ENCODE measurements at places on chromosomes 2 and 18. TPM values are rescaled to one million over a fixed set of nuclear protein-coding genes. Genes with fewer than 3 reads are reported as not detected.

GRCh38 chr2:240651185-240651584 lies 25.9 kb downstream of the GPR35 start:
- no peak for DNase-seq

Gene RTP5
- total RNA-seq, result 1.8 TPM

DNA sequence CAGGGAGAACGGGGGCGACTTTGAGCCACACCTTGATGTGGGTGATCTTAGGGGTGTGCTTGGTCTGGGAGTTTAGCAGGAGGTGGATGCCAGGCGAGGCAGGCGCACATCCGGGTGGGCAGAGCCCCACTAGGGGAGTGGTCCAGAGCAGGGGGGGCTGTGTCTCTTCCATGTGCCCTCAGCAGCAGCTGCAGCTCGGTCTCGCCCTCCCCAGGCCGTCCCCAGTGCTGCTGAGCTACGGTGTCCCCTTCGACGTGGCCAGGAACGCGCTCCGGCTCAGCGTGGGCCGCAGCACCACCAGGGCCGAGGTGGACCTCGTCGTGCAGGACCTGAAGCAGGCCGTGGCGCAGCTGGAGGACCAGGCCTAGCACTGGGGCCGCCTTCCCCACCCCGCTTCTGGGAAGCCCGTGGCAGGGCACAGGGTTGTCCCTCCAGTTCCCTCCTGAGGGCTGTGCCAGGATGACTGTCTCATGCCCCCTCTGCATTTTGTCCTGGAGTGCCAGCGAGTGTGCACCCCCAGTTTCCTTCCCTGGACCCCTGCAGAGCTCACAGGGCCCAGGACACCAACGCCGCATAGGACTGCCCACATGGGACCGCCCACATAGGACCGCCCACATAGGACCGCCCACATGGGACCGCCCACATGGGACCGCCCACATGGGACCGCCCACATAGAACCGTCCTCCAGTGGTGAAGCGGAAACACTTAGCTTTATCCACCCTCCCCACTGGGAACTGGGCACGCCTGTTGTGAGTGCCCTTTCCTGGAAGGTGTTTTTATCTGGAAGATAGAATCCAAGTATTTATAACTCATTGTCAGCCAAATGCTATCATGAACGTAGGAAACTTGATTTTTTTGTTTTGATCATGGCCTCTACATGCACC lies 1.9 kb upstream of the ESPNL start:
- DNase-seq, result no peak

Gene TFCP2L1
- 0.22 TPM for total RNA-seq

- no peak for DNase-seq
Observed at GRCh38 chr2:67904566-67904965, 158.2 kb downstream of the C1D start.

GRCh38 chr2:71423817-71424420 lies 29.4 kb upstream of the DYSF start:
- no peak for DNase-seq

Gene POTEF
- not detected for total RNA-seq

DNA sequence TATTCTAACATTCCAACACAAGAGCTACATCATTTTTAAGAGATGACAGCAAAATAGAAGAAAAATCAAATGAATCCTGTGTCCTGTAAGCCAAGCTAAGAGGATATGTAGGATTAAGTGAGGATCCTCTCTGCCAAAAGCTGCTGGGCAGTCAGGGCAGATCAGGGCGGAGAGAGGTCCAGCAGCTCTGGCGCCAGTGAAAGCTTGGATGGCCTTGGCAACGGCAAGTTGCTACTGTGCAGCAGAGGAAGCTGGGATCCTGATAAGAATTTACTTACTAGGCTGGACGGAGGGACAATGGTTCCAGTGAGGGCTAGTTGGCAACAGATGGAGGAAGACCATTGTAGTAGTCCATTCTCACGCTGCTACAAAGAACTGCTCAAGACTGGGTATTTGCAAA lies 391.5 kb downstream of the XIRP2 start:
- no peak for DNase-seq

Gene AGXT
- not detected for total RNA-seq

DNA sequence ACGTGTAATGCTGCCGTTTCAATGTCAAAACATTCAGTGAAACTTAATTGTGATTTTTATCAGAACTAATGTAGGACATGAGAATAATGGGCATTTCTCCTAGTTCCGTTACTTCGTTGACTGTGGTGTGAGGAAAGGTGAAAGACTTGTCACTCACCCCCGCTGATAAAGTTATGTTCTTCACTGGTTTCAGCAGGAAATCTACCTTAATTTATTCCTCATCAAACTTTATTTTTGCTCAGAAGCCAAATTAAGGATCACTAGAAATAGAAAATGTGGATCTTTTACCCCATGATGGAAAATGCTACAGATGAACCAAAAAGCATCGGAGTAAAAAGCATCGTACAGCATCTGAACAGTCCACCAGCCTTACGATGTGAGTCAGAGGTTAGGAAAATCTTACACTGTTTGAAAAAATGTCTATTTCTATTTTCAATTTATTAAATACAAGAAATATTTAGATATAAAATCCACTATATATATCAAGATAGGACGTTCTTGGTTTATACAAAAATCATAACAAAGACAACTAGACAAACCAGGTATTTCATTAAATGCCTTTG lies 1.0 kb upstream of the ROCK1 start:
- DNase-seq, result no peak

- DNase-seq, result no peak
Observed at GRCh38 chr2:8893978-8894820, 56.8 kb upstream of the KIDINS220 start.

DNA sequence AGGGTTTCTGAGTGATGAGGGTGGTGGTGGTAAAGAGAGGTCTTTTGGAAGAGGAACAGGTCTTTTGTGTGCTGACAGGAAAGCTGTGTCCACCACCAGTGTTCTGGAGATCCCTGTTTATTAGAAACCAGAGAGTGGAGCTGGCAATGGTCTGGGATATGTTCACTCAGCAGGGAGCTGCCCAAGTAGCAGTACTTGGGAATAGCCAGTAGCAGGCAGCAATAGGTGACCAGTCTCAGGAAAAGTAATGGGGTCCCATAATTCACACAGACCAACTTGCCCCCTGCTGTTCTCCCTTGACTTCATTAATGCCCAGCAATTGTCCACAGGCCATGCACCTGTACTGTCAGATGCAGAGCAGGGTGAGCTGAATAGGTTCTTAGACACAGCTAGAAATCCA lies 1.8 kb downstream of the TSPYL6 start:
- no peak for DNase-seq

DNA sequence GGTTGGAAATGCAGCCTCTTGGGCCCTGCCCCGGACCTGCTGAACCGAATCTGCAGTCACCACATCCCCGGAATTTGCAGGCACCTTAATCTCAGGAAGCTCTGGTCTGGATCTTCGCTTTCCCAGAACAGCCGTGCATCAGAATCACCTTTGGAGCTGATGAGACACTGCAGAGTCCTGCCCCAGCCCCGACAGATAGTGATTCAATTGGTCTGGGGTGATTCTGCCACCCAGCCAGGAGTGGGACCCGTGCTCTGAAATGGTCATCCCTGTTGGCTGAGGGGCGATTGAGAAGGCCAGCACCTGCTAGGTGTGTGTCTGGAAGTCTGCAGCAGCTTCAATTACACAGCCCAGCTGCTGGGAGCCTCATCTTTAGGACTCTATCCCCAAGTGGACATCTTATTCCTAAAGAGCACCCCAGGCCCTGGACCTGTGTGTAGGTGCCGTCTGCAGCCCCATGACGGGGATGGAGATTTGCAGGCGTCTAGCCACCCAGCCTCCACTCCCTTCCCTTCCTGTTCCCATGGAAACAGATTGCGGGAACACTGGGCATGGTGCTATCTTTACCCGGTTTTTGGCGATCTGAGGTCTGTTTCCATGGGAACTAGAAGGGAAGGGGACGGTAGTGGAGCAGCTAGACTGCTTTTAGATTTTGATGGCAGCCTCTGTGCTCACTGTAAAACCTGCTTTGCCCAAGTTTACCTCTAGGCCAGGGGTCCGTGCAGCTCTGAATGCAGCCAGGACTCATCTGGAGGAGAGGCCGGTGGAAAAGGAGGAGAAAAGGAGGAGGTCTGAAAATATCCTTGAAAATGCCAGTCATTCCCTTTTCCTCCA lies 156.1 kb downstream of the LDLRAD4 start:
- no peak for DNase-seq

GRCh38 chr2:85761-86160 lies 39.5 kb upstream of the FAM110C start:
- no peak for DNase-seq

GRCh38 chr18:74625157-74625556 lies 27.5 kb downstream of the ZNF407 start:
- DNase-seq, result no peak

Gene EIF2AK3
- total RNA-seq, result 51.6 TPM

- DNase-seq, result no peak
Observed at GRCh38 chr2:191285252-191285651, 40.0 kb downstream of the MYO1B start.

GRCh38 chr2:136060416-136060815 lies 57.5 kb downstream of the CXCR4 start:
- no peak for DNase-seq

GRCh38 chr2:24820175-24820513 lies 26.9 kb downstream of the CENPO start:
- no peak for DNase-seq

GRCh38 chr2:160407393-160408172 lies 86.0 kb downstream of the RBMS1 start:
- DNase-seq, result peak; percentile 63

- DNase-seq, result no peak
Observed at GRCh38 chr18:64986906-64987495, 763.8 kb upstream of the CDH7 start.

DNA sequence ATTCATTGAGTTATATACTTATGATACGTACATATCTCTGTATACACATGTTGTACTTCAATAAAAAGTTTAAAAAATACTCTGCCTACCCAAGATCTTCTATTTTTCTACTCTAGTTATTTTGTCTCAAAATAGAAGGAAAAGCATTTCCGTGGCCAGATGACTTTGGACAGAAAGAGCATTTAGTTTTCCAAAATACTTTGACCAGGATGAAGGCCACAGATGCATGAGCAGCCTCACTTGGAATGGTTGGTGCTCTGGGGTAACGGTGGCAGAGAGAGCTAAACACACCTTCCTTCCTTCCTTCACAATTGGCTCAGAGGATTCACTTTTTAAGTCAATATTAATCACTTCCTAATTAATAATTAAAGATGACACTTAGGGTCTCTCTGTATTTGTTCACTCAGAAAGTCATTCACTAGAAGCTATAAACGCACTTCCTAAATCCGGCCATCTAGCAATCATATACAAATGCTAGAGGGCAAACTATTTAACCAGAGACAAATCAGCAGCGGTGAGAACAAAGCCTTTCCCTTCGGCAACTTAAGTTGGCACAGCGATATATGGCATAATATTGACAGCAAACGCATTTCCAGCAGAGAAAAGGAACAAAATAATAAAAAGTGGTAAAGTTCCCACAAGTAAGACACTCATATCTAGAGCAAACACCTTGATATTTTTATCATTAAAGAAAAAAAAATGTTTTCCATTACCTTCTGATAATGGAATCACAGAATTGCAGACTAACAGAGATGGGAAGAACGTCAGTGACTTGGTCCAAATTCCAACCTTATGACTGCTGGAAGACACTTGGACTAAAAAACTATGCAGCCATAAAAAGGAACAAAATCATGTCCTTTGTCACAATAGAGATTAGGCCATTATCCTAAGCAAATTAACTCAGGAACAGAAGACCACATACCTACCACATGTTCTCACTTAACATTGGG lies 55.9 kb upstream of the NARS1 start:
- no peak for DNase-seq

Gene SAG
- 0.05 TPM for total RNA-seq

- no peak for DNase-seq
Observed at GRCh38 chr2:101820519-101820918, 123.0 kb downstream of the MAP4K4 start.

DNA sequence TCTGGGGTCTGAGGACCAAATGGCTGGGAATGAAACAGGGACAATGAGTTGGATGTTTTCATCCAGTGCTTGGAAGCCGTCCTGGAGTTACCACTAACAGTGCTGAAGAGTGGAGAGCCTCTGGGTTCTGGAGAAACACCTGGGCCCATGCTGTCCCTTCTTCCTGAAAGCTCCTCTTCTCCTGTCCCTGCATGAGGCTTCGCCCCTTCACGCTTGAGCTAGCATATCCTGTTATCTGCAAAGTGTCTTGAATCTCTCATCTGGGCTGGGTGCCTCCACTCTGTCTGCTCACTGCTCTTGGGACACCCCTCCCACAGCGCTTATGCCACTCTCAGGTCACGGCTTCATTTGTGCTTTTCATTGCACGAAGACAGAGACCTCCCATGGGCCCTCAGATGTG lies 154.5 kb downstream of the MYCN start:
- DNase-seq, result no peak

GRCh38 chr2:114545052-114545451 lies 102.6 kb downstream of the DPP10 start:
- DNase-seq, result no peak

DNA sequence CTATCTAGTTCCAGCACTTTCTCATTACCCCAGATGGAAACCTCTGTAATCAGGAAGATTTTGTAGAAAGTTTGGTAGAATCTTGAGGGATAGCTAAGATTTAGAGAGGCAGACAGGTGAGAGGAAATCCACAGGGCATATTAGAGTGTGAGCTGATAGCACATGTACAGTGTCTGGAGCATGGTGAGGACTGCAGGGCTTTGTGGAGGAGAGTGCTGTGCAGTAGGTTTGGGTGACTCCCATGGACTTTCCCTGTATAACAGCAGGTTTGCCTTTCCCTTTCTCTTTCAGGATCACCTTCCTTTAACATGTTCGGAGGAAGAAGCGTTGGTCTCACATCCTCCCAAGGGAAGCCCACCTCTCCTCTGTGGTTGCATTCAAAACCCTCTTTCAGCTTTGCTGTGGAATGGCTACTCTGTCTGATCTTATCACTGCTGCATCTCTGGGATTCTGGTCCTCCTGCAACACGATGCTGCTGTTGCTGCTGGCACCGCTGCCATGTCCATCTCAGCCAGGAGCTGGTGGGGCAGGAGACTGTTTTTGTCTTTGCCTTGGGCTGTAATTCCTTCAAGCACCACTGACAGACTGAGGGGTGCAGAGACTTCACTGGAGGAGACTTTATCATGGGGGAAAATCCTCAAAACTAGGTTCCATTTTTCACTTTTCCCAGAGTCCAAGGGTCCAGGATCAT lies 7.8 kb upstream of the KIF5C start:
- DNase-seq, result no peak

Gene XDH
- total RNA-seq, result not detected

DNA sequence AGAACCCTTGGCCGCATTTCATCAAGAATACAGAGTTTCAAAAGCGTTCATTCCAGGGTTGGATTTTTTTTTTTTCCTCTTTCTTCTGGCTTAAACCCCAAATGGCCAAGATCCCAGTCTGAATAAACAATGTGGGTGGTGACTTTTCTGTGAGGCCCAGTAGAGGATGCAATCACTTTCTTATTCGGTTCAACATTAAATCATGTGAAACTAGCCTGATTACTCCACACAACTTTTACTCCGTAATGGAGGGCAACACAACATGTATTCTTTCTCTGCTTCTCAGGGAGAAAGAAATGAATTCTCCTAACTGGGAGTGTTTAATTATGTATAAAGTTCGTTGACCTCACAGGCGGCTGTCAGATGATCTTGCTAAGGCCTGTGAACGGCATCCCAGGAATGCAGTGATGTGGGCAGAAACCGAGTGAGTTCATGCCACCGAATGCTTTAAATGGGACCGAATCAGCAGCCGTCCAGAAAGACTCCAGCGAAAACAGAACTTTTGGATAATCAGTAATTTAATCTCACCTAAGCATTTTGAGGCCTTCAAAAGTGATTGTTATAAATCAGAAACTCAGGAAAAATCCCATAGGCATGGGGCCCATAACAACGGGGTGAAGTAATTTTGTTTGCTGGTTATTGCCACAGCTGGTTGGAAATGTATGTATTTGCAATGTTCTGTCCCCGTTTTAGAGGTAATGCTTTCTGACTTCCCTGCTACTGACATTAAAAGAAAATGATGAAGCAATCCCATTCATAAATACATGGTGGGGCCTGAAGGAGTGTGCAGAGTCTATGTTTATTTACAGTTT lies 81.5 kb downstream of the BCL2 start:
- DNase-seq, result no peak
